NCI-H446 treated with DMSO at 0.1 percent for 48 hours (cell line): ENCODE measurements at places on chromosomes 3 and 15.

- DNase-seq = peak; percentile 85
Measured at GRCh38 chr3:155572085-155572484, 172.8 kb downstream of the PLCH1 start.

DNA sequence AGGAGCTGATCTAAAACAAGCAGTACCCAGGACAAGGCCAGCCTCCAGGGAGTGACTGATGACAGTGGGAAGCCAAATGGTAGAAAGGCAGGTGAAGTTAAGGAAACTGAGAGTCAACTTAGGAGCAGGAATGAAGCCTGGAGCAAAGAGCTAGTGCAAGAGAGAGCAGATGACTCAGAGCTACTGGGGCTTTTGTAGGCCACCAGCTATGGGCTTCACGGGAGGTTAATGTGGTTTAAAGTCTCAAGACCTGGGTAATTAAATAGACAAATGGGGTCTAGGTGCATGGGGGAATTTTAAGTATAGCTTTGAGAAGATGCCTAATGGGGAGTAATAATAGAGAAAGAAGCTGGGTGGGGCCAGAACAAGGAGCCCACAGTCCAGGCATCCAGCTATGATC is 3.1 kb downstream of the CD86 start:
- DNase-seq = no peak

- DNase-seq = no peak
Measured at GRCh38 chr3:62926494-62926893, 51.3 kb upstream of the CADPS start.

DNA sequence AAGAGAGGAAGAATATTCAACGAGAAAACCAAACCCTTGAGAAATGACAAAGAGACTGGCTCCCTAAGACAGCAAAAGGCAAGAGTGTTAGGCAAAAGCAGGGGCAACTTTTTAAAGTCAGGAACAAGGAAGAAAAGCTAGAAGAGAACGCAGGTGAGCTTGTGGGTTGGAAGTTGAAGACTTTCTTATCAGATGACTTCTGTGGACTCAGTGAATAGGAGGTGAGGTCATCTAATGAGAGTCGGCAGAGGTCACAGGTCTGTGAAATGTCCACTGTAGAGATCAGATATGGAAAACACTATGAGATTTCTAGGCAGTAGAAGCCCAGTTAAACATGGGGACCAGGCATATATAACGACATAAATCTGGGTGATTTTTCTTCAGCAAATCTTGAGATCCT is 27.2 kb upstream of the TNIK start:
- DNase-seq = no peak

- peak; percentile 4 for DNase-seq
Measured at GRCh38 chr3:50154840-50155490, at the start of gene SEMA3F. TSS of gene SEMA3F (plus strand) at chr3:50155324. CDS start at chr3:50159623, 4,299 bp downstream.

GRCh38 chr15:75884041-75884440 is 19.6 kb upstream of the FBXO22 start:
- no peak for DNase-seq

DNA sequence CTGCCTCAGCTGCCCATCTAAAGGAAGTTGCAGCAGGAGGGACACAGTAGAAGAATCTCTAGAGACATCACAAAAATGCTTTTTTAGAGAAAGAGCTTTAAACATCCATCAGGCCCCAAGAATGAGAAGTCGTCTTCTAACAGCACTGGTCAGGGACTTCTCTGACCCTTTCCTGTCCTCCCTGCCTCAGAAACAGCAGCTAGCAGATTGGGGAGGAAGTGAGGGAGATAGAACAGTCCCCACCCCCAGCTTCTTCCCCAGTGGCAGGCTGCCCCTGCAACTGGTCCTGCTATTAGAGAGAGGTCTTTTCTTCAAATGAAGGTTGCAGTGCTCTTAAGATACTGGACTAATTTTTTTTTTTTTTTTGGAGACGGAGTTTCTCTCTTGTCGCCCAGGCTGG is 55.1 kb downstream of the PDE8A start:
- DNase-seq = no peak

DNA sequence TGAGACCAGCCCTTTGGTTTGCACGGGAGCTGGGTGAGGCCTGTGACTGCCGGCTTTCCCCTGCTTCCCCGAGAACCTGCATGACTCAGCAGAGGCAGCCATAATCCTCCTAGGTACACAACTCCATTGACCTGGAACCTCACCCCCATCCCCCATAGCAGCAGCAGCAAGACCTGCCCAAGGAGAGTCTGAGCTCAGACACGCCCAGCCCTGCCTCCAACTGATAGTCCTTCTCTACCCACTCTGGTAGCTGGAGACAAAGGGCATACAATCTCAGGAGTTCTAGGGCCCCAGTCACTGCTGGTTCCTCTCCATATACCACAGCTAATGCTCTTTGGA is 141.0 kb upstream of the ARHGEF26 start:
- DNase-seq = no peak

DNA sequence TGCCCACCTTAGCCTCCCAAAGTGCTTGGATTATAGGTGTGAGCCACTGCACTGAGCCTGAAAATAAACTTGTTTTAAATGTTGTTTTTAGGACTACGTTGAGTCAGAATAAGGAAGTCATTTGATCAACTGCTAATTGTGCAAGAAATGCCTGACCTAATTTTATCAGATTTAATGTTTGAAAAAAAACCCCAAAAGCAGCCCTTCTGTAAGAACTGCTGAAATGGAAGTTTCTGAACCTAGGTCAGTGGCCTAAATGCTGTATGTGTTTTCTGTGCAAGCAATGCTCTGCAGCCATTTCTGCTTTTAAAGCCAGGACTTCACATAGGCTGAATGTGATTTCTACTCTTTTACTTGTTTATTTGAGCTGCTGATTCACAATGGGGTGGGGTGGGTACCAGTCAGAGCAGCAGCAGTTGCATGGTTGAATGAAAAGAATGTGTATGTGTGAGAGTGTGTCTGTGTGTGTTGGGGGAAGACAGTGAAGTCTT is 6.6 kb downstream of the GPX1 start:
- no peak for DNase-seq

DNA sequence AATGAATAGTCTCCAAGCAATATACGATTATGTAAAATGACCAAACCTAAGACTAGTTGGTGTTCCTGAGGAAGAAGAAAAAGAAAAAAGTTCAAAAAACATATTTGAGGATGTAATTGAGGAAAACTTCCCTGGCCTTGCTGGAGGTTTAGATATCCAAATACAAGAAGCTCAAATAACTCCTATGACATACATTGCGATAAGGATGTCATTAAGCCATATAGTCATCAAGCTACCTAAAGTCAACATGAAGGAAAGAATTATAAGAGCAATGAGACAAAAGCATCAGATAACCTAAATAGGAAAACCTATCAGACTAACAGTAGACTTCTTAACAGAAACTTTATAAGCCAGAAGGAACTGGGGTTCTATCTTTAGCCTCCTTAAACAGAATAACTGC is 231.1 kb downstream of the TUSC7 start:
- no peak for DNase-seq

DNA sequence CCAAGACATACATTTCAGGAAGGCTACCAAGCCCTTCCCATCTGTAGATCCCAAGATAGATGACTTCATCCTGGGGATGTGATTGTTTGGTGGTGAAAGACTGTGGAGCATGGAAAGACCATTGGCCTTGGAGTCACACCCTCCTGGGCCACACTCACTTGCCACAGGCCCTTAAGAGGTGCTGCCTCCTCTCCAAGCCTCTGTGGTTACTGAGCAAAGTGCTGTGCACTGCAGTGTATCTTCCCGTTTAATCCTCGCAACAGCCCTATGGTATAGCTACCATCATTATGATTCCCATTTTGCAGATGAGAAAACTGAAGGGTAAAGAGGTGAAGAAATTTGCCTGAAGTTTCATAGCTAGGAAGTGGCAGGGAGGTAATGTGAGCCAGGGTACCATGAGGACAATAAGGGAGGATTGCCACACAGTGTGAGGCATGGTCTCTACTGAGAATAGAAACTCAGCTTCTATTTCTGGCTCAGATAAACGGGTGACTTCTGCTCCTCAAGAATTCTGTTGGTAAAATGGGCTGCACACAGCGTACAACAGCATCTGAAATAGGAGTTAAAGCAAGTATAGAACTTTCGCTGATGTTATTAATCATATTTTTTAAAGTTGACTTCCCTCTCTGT is 23.9 kb upstream of the RHO start:
- DNase-seq = no peak

GRCh38 chr3:136270179-136270578 is 20.0 kb downstream of the PCCB start:
- DNase-seq = no peak

DNA sequence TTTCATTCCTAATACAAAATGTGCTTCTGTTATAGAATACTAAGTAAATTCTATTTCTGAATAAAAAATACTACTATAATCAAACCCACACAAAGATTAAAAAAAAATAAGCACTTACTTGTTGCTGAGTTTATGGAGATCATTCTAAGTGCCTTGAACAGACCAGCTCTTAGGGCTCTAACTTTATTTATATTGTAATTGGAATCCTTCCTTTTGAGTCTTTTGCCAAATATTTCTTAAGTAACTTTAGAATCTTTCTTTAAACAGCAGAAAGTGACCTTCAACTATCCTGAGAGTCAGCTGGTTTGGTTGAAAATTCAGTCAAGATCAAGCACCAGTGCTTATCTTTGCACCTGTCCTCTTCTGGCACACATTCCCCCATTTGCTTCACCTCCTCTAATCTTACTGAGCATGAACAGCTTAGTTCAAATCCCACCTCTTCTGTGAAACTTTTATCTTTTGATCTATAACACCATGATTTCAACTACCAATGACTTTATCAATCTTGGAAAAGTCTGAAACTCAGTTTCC is 149.3 kb downstream of the VPS13C start:
- no peak for DNase-seq

DNA sequence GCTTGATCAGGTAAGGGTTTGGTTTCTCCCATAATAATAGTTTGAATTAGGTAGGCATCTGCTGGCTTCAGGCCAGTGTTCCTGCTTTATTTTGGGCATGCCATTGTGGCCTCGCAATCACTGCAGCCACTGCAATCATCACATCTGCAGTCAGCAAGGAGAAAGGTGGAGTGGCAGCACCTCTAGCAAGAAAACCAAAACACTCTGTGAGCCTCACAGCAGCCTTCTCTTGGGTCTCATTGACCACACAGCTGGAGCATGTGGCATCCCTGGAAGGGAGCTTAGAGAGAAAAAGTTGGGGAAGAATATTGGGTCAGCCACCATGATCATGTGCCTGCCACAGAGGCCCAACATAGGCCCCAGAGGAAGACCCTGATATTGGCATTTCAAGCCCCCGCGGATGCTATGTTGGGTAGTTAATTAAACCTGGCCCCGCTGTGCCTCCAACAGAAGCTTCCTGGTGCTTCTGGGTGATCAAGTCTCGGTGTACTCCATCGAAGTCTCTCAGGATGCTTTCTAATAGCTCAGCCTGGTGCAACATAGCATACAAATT is 158.0 kb upstream of the UBE2E1 start:
- DNase-seq = no peak

DNA sequence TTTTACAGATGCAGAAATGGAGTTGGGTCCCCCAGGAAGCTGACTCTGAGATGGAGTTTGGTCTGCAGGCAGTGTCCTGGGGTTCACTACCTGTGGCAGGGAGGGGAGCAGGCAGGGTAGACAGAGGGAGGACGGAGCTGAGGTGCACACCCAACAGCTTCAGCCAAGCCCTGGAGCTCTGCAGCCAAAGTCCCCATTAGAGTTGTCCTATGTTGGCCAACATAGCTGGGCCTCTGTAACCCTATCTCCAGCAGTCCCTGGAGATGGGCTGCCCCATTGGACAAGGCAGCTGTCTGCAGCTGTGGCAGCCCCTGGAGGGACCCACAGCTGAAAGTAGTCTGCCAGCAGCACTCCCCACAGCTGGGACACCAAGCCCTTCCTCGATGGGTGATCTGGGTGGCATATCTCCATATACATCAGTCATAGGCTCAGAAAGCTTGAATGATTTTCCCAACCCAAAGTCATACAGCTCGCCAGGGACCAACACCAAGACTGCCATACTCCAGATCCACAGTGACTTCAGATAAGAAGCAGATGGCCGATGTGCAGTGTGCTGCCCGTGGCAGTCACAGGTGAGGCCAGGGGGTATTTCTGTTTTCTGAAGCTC is 31.9 kb downstream of the STARD5 start:
- no peak for DNase-seq

DNA sequence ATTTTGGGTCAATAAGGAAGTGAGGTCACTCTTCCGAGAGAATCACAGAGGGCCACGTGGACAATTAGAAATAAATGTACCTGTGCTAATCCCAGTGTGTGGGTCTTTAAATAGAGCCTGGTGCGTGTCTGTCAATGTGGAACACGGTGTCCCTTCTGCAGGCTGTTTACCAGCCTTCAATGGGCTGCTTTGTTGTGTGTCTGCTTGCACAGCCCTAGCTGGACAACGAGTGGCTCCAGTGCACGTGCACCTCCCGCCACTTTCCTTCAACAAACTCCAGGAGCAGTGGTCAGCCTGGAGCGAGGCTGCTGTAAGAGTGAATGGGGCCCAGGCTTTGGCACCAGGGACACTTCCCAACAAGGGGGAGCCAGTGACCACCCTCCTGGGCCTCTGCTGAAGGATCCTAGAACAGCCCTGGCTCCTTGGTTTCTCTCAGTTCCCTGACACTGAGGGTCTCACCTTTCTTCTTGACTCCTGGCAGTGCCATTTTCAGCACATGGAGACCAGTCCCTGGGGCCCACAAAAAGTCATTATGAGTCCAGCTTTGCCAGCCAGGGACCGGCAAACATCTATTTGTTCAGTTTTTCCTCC is 76.1 kb downstream of the ISG20 start:
- no peak for DNase-seq

- DNase-seq = no peak
Measured at GRCh38 chr3:138470687-138471086, 36.3 kb downstream of the ESYT3 start.

DNA sequence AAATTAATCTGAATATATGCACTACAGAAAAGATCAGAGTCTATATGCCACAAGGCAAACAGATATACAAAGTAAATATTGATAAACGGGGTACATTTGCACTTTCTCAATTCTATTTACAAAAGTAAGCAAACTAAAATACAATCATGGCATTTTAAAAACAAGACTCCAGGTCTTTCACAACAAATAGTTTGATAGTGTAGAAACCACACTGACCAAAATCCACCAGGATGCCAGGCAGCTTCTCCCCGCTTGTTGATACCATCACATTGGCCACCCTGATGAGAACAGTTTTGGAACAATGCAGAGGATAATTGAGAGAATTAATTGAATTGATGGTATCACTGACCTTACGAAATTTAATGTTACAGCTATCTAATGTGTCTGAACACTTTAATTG is 190.6 kb upstream of the TMCO5A start:
- DNase-seq = no peak

- DNase-seq = peak; percentile 19
Measured at GRCh38 chr15:37134699-37135131, 34.4 kb upstream of the MEIS2 start.

DNA sequence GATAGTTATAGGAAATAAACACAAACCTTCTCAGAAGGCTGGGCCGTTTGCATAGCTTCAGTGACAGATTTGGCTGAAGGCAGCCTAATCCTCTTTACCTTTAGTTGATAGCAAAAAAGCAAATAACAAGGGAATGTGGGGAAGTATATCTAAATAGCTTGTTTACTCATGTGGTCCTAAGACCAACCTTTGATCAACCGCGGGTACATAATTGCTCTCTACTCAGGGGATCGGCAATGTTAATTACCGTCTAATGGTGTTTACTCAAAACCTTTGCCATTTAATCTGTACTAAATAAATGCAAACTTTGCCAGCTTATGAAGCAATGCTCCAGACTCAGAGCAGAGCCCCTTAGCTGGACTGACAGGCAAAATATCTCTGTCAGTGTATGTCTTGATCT is 51.6 kb downstream of the EIF3J start:
- DNase-seq = no peak

- DNase-seq = no peak
Measured at GRCh38 chr3:143884861-143885260, 36.6 kb upstream of the SLC9A9 start.

GRCh38 chr15:39204031-39204430 is 376.8 kb upstream of the THBS1 start:
- DNase-seq = no peak
